ENCODE measurements at places on chromosomes 12 and 14. TPM values are rescaled to one million over a fixed set of nuclear protein-coding genes. Genes with fewer than 3 reads are reported as not detected.

DNA sequence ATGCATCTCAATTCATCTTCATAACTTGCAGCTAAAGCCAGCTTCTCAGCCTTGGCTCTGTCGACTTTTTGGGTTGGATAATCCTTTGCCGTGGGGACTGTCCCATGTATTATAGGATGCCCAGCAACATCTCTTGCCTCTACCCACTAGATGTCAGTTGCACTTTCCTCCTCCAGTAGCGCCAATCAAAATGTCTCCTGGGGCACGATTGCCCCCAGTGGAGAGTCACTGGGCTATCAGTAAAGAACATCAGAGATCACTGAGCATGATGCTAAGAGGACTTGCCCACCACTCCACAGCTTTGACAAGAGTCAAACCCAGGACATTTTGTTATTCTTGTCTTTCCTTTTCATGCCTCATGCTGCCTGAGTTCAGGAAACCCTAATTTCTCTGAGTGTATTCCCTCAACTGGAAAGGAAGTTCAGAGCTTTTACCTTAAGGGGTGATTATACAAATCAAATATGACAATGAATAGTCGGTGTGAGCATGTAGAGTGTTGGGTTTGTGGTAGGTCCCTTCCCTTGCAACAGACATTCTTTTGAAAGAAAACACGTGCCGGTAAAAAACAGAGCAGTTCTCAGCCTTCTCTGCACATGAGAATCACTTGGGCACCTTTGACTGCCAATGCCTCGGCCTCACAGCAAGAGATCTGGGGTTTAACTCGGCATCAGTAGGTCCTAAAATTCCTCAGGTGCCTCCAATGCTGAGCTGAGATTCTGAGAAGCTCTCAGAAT lies 980.6 kb downstream of the VRK1 start:
- no peak for DNase-seq

DNA sequence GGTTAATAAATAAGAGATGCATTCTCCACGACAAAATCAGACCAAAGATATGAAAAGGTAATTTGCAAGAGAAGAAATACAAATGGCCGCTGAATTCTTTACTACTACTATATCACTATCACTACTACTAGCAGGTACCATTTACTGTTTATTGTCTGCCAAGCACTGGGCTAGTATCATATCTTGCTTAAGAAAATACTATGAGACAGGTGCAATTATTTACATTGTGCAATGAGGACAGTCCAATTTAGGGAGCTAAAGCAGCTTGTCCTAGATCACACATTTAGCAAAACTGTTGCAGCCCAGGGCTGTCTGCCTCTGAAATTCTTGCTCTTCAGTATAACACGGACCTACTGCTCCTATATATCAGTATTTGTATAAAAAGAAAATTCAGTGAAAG lies 52.8 kb downstream of the CRADD start:
- no peak for DNase-seq

CMKLR1 gene
- 12.0 TPM for polyA plus RNA-seq

DNA sequence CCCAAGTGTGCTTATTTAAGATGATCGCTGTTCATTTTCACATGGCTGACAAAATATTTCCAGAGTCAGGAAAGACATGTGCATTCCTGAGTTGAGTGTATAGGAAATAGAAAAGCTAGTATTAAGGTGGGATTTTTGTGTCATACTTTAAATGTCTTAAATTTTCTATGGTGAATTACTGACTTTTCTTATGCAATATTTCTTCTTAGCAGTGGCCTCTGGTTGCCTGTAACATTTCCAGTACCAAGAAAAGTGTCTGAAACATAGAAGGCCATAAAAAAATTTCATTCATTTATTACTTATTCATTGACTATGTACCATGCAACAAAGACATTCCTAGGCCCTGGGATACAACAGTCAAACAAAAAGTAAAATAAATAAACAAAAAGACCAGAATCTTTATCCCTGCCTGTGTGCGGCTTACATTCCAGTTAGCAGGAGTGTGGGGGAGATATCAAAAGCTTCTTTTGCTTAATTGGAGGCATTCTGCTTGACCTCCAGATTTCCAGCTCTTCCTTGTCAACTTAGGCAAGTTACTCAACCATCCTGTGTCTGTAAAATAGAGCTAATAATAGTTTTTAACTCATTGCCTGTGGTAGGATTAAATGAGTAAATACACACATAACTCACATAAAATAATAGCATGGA lies 216.3 kb upstream of the FLRT2 start:
- DNase-seq, result no peak

- DNase-seq, result peak; percentile 81
Observed at GRCh38 chr12:55931780-55932550, 1.0 kb downstream of the DGKA start.

DNA sequence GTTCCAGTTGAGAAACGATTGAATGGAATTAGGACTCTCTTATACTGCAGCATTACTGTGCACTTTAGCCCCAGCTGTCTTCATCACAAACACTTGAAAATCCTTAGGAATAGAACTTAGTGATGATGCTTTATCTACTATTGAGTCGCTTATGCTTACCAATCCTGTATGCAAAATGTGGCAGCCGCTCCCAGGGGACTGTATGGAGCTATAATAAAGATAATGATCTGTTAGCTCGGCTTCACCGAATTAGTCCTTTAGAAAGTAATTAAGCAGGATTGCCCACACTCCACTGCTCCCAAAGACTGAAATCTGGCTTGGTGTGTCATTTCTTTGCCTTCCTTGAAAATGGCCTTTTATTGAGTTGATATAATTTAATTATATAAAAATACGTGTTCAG lies 10.6 kb downstream of the EML1 start:
- DNase-seq, result no peak

DNA sequence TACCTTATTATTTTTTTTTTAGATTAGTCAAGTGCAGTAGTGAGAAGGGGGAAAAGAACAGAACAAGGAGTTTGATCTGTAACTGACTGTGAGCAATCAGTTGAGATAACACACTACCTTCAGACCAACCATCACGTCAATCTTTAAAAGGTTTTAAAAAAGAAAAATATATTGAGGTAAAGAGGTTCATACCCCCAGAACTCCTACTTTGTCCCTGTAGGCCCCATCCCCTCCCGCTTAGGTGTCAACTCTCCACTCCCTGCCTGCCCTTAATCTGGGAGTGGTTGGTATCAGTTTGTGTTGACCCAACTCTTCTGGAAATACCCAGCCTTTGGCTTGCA lies 16.2 kb downstream of the MMP14 start:
- no peak for DNase-seq

DNA sequence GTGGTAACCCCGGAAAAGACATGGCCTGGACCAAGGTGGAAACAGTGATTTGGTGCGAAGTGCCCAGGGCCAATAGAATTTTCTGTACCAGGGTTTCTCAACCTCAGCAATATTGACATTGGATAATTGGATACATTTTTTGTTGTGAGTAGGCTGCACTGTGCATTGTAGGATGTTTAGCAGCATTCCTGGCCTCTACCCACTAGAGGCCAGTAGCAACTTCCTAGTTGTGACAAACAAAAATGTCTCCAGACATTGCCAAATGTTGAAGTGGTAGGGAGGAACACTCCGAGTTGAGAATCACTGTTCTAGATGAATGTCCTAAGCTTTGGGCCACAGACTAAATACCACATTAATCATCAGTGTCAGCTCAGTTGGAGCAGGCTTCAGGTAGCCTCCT lies 6.2 kb upstream of the CGRRF1 start:
- DNase-seq, result no peak

- no peak for DNase-seq
Observed at GRCh38 chr12:2687058-2687457, 107.7 kb upstream of the FKBP4 start.

GRCh38 chr12:76945867-76946266 lies 67.0 kb upstream of the CSRP2 start:
- no peak for DNase-seq

GRCh38 chr12:131948166-131948712 lies 1.5 kb upstream of the EP400 start:
- no peak for DNase-seq

- DNase-seq, result peak; percentile 67
Observed at GRCh38 chr12:118136559-118137003, 657 bp downstream of the PEBP1 start.

DNA sequence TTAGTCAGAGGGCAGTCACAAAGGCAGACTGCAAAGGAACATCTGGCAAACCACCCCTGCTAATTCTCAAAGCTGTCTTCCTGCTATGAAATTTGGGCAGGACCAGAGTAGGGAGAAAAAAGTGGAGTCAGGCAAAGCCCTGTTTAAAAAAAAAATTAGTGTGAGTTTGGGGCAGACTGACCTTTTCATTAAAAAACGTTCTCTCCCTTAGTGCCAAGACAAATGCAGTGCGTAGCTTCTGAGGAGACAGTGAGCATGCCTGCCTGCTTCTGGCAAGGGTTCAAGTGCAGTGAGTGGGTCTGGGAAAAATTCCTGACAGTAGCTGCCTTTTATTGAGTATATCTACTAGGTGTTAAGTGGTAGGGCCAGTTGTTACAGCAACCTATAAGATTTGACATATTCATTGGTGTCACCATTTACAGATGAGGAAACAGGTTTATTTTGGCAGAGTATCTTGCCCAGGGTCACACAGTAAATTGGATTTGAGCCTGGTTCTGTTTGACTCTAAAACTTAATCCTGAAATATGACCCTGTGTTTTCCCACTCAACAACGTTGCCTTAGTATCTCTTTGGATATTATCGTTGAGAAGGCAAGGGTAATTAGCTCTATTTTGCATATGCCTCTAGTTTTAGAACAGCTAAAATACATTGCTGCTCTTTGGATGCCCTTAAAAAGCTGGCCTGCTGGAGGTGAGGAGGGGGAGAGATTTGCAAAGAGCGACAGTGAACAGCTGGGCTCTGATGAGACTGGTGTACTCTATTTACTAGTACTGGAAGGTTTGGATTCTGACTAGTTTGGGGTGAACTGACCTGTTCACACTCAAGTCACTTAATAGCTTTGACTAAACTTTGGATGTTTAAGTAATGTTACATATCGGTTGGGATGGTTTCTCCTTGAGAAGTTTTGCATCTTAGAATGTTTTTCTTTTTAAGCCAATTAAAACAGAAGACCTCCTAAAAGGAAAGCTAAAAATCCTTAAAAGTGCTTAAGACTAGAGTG lies 72.8 kb downstream of the PAPOLA start:
- DNase-seq, result no peak

GCN1 gene
- 54.9 TPM for polyA plus RNA-seq

GRCh38 chr14:75094896-75095295 lies 25.5 kb downstream of the ZC2HC1C start:
- DNase-seq, result no peak

DNA sequence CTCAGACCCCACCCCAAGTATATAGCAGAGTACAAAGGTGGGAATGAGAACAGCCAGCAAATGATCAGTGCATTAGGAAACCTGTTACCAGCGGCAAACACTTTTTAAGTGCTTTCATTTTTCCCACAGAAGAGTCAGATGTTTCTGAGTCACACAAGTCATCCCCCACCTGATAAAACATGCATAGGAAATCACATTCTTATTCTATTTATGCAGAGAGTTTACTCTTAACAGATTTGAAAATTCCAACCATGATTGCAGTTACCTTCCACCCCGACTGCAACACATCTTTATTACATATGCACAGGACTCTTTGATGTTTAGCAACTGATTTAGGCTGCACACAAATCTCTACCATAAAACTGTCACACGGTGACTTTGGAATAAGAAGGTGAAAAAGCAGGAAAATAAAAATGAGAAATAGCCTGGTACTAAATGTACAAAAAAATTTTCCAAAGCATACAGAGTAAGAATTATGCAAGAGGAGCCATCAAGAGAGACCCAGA lies 236.4 kb downstream of the PAWR start:
- DNase-seq, result no peak

DNA sequence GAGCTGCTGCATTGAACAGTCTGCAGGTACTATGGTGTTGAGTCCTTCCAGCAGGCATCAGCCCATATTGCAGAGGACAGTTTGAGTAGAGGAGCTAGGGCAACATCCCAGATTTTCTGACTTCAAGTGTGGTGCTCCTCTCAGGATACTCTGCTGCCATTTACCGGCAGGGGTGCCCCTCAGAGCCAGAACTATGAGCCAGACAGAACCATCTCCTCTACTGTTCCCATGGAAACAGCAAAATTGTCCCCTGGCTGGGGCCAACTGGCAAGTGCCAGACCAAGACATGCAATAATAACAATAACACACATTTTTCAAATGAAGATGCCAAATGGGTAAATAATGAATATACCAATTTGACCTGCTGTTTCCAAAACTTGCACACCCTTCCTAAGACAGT lies 102.9 kb downstream of the ADCK1 start:
- DNase-seq, result no peak

GRCh38 chr14:68543516-68543915 lies 249.4 kb downstream of the ZFP36L1 start:
- DNase-seq, result no peak

ZNF10 gene
- 30.5 TPM for polyA plus RNA-seq
